ENCODE measurements at places on chromosomes 6 and 20.

- no peak for DNase-seq
Measured at GRCh38 chr20:58666702-58667101, 15.6 kb downstream of the STX16 start.

DNA sequence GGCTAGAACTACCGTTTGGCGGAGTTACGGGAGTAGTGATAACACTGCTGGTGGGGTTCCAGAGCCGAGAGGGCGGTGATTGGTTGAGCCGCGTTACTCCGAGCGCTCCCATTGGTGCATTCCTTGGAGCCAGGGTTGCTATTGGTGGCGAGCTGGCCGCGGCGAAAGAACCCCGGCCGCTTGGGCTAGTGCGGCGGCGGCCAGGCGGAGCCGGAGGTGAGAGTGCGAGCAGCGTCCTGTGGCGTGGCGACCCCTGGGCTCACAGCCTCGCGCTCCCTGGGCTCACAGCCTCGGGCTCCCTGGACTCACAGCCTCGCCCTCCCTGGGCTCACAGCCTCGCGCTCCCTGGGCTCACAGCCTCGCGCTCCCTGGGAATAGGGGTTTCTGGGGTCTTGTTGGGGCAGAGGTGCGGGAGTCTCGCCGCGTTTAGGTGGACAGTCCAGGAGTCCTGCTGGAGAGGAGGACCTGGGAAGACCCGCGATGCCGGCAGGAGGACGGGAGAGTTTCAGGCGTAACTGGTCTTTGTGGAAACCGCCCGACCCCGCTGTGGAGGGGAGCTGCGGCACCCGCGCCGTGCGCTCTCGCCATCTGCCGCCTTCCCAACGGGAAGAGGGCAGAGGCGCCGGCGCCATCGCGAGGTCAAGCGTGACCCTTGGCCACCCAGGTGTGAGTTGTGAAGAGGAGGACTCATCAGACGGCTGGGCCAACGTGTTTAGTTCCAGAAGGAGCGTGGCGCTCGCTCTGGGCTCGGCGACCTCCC is 12.2 kb downstream of the PRDM13 start:
- no peak for DNase-seq

DNA sequence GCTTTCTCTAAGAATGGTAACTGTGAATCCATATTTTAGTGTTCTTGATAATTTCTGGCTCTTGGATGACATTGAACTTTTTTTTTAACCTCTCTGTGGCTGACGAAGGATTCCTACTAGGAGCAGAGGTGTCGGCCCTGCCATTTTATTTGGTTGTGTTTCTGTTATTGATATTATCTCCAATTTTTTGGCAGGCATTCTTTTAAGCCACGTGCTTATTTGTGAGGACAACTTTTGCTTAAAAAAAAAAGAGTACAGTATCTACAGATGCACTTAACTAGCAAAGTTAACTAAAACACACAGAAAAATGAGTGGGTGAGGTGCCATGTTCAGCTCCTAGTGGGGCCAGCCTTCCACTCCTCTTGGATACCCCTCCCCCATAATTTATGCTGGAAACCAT is 1.1 kb downstream of the FANCE start:
- DNase-seq, result no peak

- no peak for DNase-seq
Measured at GRCh38 chr20:14955399-14955798, 618.0 kb upstream of the FLRT3 start.

DNA sequence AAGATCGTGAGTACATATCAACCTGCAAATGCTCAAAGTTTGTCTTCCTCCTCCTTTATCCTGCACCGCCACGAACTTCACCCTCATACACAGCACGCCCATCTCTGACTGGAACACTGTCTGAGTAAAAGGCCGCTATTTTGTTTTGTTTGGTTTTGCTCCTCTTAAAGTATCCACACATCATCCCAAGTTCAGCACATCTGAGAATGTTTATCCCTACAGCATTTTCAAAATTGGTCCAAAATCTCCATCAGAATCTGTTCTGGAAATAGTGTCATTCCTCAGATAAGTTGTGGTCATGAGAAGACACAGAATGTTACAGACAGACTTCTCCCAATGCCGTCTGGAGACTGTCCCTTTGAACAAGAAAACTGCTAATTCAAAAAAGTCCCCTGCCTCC is 251.6 kb upstream of the ARID1B start:
- DNase-seq, result no peak

- DNase-seq, result no peak
Measured at GRCh38 chr6:12114055-12114503, 102.0 kb downstream of the HIVEP1 start.

GRCh38 chr6:129426343-129426742 is 283.6 kb downstream of the ARHGAP18 start:
- DNase-seq, result no peak

DNA sequence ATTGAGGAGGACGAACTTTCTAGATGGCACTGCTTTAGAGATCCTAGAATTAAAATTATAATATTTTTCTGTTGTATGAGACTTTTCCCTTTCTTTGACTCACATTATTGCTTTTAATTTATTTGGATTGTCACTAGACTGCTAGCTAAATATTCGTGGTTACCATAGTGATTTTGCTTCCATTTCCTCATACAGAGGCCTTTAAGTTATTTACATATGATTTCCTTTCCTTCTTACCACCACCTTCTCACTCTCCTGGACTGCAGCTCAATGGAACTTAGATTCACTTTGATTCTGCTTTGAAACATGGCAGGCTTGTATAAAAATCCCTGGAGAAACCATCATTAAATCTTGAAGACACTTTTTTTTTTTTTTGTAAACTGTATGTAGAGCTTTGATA is 222.9 kb downstream of the LAMA2 start:
- DNase-seq, result no peak

DNA sequence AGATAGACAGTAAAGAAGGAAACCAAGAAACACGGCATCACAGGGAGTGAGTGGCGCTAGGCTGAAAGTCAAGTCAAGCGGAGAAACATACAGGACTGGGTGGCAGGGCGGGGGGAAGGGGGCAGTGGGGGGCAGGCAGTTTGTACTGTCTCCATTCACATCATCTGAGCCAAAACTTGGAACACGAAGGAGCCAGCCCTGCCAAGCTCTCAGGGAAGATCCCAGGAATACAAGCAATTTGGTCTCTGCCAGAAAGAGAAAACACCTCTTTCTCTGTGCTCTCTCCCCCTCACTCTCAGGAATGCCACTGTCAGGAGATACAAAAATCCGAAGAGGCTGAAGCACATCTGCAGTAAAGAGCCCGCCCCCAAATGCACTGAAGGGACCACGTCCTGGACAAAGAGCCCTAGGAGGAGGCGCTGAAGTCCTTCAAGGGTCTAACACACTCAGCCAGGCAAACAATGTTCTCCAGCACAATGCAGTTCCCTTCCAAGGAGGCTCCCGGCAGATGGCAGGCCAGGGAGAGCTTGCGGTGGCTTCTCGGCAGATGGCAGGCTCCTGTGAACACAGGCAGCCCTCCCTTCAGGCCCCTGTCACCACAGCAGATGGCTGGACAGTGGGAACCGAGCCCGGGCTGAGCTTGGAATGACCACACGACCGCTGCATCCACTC is 90.0 kb downstream of the ATP9A start:
- DNase-seq, result no peak

Measured in activated CD4-positive, alpha-beta T cell treated with anti-CD3 and anti-CD28 coated beads, Interleukin-2, amount 50 U/mL, for 1 hour (primary cell).